MCF 10A (cell line): ENCODE measurements at places on chromosomes 5 and 9.

GRCh38 chr5:7080501-7080900 is 315.4 kb upstream of the ADCY2 start:
- no peak for DNase-seq

GRCh38 chr9:73157811-73158210 is 6.1 kb downstream of the ANXA1 start:
- no peak for DNase-seq

DNA sequence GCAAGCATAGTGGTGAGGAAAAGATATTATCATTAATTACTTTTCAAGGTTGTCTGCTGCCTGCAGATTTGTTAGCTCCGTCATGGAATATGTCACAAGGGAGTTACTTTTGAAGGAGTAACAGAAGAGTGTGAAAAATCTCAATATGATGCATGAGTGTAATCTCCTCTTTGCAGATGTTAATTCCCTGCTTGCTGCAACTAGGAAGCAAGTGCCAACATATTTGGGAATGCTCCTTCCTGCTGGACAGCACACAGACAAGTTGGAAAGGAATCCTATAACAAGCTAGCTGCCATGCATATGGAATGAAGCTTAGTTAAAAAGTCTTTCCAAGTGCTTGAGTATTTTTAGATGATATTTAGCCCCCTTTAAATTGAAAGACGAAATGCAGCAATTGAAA is 2023.6 kb upstream of the CDH6 start:
- DNase-seq, result no peak

GRCh38 chr9:108869092-108869725 is 7.1 kb downstream of the ACTL7A start:
- DNase-seq, result peak; percentile 57

DNA sequence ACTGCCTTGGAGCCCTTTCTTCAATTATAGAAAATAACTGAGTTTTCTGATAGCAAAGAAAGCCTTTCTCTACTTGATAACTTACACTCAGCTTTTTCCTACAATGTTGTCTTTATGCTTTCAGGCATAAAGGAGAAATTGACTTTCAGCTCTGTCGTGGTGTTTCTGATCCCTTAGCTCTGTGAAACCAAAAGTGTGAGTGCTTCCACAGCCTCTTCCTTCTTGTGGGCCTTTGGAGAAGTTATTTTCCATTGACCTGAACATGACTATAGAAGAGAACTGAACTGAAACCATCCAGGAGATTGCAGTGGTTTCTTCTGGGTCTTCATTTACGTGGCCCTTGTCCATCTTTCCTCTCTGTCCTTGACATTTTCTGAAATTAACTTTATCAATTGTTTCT is 59.5 kb upstream of the EQTN start:
- no peak for DNase-seq

- DNase-seq, result no peak
Observed at GRCh38 chr9:126470241-126470993, 143.3 kb upstream of the LMX1B start.

DNA sequence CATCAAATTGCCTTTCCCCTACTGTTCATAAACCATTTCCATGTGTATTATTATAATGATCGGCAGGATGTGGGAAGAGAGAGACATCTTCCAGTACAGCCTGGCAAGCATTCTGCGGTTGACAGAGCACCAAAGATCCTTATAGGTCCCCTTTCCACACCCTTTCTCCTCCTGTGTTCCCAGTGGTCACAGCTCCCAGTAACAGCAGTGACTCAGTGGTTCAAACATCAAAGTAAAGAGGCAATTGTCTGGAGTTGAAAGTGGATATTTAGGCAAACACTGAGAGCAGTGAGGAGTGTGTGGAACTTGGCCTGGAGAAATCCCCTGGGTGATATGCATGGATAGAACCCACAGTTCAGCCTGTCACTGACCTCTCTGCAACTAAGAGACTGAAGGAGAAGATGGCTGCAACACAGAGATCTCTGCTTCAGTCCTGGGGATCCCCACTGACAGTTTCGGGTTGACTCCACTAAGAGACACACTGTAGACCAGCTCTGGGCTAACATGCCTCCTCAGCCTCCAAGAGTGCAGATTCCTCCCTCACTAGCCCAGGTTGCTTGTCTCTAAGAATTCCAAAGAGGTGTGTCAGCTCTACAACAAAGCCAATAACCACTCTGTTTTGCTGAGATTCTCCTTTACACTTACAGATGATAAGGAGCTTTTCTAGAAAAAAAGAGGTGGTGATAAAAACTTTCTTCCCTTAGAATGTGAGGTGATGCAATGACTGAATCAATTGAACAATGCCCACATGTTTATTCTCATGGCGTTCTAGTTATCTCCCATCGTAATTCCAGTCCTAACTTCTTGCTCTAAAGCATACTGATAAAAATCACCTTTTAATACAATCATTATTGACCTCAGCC is 94.4 kb upstream of the IL6ST start:
- no peak for DNase-seq

DNA sequence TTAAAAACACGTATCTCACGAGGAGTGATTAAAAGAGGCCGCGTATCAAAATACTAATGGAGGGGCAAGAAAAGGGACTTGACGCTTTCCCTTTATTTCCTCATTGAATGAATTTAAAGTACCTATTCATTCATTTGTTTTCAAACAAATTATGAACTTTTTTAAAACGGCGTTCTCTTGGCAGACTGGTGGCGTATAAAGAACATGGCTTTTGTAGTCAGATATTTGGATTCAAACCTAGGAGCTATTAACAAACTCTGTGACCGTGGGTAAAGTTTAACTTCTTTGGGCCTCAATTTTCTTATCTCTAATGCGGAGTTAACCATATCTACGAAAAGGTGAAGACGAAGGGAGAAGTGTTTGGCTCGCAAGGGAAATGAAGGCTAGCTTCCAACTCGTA is 876 bp downstream of the CAAP1 start:
- DNase-seq, result peak; percentile 8

GRCh38 chr5:124761010-124761409 is 14.6 kb upstream of the ZNF608 start:
- DNase-seq, result no peak

GRCh38 chr9:98057138-98057799 is 737 bp downstream of the NANS start:
- peak; percentile 32 for DNase-seq

- no peak for DNase-seq
Observed at GRCh38 chr9:2389404-2389803, 232.2 kb upstream of the VLDLR start.

- no peak for DNase-seq
Observed at GRCh38 chr5:1748271-1748670, 51.4 kb downstream of the MRPL36 start.

- DNase-seq, result no peak
Observed at GRCh38 chr5:120151825-120152224, 312.3 kb upstream of the PRR16 start.

DNA sequence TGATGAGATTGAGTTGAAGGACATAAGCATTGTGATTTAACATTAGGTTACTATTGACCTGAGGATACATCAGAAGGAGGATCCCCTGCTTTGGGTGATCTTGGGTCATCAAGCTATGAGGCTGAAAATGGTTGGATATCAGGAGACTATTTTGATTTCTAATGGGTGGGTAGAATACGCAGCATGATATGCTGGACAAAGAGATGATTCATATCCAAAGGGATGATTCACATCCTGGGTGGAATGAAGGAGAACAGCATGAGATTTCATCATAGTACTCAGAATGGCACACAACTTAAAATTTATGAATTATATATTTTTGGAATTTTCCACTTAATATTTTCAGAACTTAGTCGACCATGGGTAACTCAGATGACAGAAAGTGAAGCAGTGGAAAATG is 1759.5 kb upstream of the C9orf72 start:
- peak; percentile 86 for DNase-seq
